ENCODE measurements at places on chromosomes 4 and X.

- DNase-seq: no peak
Measured at GRCh38 chr4:19924761-19925160, 326.9 kb upstream of the SLIT2 start.

GRCh38 chr4:849478-850175 is 23.7 kb upstream of the CPLX1 start:
- DNase-seq: no peak

DNA sequence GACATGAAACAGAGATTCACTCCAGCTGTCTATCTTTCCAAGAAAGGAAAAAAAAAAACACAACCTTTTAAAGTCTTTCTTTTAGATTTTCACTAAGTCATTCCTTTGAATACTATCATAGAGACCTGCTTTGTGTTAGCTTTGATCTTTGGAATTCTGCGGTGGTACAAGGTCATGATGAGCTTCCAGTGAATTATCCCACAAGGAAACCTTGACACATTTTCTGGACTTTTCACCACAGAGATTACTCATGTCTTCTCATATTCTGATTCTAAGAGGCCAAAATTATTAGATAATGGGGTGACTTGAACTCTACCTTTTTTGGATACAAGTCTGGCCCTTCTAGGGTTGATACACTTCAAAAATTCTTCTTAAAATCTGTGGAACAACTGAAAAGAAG is 201.6 kb downstream of the PACRGL start:
- DNase-seq: no peak

DNA sequence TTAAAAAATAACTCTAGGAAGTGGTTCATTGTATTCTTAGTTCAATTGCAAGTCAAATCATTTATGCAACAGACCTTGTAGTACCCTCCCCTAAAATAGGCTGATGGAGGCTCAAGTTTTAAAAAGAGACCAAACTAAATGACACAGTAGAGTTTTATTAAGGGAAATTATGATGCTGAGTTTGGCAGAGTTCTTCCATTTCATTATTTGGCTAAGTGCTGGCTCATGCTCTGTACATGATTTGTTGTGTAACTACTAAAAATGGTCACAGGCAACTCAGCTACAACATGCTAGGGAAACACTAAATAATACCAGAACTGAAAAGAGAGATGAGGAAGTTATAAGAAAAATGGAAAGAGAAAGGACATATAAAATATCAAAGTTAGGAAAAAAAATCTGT is 96.1 kb upstream of the TFDP3 start:
- DNase-seq: no peak

- no peak for DNase-seq
Measured at GRCh38 chrX:96183843-96184242, 500.8 kb upstream of the DIAPH2 start.

GRCh38 chrX:154458116-154458953 is at the start of gene PLXNA3:
PLXNA3 (plus strand) TSS chrX:154458281; CDS start chrX:154460184, 1,903 bp downstream.
- DNase-seq: peak; percentile 57

DNA sequence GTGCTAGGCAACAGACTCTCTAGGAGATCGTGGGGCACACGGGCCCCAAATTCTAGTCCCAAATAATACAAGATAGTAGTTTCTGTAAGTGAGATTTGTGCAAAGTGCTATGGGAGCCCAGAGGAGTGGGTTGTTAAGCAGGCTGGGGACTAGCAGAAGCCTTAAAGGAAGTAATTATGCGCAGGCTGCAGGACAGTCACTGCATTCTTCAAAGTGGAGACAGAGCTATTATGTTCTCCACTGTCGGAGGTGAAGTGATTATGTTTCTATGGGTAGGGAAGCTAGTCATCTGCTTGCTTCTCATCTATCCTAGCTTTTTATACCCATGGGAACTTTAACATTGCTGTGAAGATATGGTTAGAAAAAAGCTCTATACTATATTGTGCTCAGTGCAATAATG is 154.2 kb downstream of the CPE start:
- DNase-seq: no peak

- DNase-seq: no peak
Measured at GRCh38 chr4:134936014-134936413, 734.4 kb upstream of the PABPC4L start.

DNA sequence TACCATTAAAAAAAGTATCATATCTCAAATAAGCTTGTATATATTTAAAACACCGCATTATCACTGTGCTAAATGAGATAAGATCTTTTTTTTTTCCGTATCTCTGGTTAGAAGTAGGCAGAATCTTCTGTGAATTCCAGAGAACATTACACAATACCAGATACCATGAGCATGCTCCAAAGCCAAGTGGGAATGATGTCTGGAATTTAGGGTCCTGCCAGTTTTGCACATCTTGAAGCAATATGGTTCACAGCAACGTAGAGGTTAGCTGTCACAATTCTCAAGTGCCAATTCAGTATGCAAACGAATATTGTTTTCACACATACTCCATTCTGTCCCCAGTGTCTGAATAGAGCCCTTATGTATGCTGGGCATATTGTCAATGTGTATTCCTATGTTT is 127.5 kb upstream of the NEIL3 start:
- DNase-seq: no peak

- DNase-seq: no peak
Measured at GRCh38 chr4:8771666-8772065, 100.0 kb downstream of the HMX1 start.

DNA sequence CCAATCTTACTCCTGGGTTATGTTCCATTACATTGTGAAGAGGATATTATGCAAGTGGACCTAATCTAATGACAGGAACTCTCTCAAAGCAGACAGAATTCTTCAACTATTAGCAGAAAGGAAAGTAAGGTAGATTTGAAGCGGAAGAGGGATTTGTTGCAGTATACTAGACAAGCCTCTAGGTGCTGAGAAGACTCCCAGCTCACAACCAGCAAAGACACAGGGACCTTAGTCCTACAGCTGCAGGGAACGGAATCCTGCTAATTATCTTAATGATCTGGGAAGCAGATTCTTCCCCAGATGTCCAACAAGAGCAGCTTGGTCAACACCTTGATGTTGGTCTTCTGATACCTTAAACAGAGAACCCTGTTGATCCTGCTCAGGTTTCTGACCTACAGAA is 73.6 kb downstream of the STK32B start:
- no peak for DNase-seq

DNA sequence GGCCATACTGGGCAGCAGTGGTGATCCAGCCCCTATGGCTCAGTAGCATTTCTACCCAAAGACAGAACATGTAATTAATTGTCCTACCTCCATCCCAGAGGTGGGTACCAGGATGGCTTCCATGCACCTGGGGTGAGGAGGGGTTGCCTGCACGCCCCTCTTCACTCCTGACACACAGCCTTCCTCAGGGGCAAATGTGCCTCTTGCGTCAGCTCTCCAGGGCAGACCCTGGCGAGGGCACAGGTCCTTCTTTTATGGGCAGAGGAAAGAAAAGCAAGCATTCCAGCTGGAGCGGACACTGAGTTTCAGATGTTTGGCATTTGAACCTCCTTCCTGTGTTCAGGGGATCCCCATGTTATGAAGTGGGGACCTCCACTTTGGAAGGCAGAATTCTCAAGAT is 95.6 kb downstream of the PHKA2 start:
- no peak for DNase-seq

DNA sequence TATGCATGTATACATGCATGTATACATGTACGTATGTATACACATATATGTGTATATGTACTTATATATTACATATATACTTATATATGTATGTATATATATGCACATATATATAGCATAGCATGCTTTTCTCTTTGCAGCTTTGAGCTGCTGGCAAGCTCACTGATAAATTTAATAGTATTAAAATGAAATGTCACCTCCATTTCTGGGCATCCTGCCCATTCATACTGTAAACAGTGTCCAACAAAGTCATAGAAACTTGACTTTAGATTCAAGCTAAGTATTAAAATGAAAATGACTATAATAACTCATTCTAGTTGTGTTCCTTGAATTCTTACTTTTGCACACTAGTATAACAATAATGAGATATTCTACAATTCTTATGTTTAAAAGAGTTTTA is 163.7 kb downstream of the CFAP47 start:
- DNase-seq: no peak

DNA sequence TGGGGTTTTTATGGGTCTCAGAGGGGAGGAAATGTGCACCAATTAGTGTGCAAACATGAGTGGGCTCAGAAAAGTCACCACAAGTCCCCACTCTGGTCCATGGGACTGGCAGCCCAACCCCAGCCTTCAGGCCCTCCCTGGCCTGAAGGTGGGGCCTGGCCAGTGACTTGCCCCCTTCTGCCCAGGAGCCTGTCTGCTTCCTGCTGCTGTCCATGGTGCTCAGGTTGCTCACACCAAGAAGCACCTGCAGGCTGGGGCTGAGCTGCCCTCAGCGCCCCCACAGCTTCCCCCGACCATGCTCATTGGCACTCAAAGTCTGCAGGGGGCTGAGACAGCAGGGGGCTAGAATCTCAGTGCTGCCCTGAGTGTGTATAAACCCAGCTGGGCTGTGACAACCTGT is 30.6 kb upstream of the GC start:
- no peak for DNase-seq

GRCh38 chr4:117889978-117890377 is 144.3 kb upstream of the NDST3 start:
- DNase-seq: no peak

- DNase-seq: peak; percentile 30
Measured at GRCh38 chr4:7052923-7053715, 9.9 kb downstream of the TADA2B start.

GRCh38 chr4:160709026-160709425 is 1454.8 kb downstream of the FSTL5 start:
- DNase-seq: no peak

GRCh38 chrX:136268051-136269048 is 17.1 kb upstream of the MAP7D3 start:
- peak; percentile 66 for DNase-seq

- no peak for DNase-seq
Measured at GRCh38 chrX:25004485-25005032, 11.2 kb downstream of the ARX start.

- DNase-seq: peak; percentile 19
Measured at GRCh38 chr4:17613761-17614415, 553 bp upstream of the MED28 start.

DNA sequence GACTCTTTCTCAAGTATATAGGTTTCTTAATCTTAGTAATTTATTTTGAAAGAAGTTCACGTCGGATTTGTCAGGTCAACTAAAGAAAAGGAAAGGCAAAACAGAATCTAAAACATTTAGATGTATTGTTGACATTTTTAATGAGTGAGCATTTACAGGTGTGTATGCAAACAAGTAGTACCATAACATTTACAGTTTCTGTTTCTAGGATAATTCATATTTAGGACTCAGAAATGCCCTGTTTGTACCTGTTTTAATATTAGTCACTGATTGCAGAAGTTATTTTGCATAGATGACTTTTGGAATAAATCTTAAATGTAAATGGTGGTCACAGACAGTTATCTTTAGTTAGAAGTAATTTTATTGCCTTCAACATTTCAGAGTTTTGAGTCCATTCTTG is 151.3 kb upstream of the NUDT6 start:
- DNase-seq: no peak

DNA sequence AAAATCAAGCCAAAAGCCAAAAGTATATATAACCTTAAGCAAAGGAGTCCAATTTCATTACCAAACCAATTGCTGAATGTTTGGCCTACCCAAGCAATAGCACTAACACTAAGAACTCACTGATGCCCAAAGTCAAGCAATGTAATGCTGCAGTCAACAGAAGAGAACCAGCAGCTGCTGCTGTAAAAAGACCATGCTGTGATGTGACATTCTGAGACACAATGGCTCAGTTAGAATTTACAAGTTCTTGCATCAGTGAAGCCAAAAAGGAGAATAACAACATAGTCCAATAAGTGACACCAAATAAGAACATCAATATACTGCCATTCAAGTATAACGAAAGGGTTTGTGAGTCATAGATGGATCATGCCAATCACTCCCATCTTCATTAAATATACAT is 514.0 kb upstream of the DIAPH2 start:
- no peak for DNase-seq

DNA sequence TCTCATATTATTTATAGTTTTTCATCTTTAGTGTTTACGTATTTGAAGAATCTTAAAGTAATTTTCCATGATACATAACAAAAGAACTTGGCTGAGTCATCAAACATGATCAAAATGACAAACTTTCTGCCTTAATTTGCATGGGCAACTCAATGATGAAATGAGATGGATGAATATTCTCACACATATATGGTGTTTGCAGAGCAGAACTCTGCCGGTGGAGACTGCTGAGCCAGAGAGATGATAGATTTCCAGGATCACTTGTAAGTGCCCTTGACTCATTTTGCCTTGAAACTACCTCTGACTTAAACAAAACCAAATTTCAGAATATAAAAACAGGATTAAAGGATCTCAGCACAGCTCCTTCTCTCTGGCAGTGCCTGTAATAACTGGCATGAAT is 38.2 kb downstream of the TRPC3 start:
- no peak for DNase-seq

DNA sequence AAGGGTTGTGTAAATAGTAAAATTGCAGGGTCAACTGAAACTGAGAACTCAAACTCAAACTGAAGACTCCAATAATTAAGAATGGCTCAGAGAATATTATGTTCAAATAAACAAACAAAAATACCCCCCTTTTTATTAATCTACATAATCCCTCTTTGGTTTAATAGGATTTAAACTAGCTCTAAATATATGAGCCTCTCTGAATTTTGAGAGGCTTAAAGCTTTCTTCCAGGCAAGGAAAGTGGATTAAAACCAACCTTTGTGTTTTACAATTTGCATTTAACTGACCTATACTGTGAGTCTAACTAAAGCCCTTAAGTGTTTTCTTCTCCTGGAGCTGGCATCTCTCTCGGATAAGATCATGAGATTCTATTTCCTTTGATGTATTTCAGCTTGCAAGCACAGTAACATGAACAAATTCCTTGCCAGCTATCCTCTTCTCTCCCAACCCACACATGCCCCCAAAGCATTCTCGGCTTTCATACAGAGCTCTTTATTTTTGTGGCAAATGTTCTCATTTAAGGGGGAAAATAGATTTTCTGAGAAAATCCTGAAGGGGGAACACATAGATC is 1310.8 kb upstream of the AGA start:
- no peak for DNase-seq
